Stimulated activated CD4-positive, alpha-beta T cell treated with anti-CD3 and anti-CD28 coated beads, Interleukin-15, amount 100 ng/mL, for 48 hours (primary cell): ENCODE measurements at places on chromosomes 3 and 15.

GRCh38 chr3:11371747-11372146, 99.5 kb downstream of the ATG7 start:
- no peak for DNase-seq

GRCh38 chr3:61530355-61530754, 31.0 kb upstream of the PTPRG start:
- DNase-seq, result no peak

DNA sequence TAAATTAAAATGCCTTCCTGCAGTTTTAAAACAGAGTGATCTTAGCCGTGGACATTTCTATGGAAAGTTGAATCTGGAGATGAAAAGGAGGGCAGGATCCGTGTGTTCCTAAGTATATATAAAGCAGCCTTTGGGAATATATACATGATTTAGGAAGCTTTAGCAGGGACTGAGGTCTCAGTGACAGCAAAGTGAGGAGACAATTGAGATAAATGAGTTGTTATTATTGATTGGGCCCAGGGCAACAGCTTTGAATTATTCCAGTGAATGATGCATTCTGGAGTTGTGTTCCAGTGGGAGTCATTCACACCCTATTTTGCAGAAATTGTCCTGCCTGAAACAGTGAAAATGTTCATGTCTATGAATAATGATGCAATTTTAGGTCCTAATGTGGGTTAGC, 281.4 kb downstream of the BCHE start:
- DNase-seq, result no peak

GRCh38 chr15:69658411-69658945, 205.9 kb downstream of the RPLP1 start:
- DNase-seq, result no peak

DNA sequence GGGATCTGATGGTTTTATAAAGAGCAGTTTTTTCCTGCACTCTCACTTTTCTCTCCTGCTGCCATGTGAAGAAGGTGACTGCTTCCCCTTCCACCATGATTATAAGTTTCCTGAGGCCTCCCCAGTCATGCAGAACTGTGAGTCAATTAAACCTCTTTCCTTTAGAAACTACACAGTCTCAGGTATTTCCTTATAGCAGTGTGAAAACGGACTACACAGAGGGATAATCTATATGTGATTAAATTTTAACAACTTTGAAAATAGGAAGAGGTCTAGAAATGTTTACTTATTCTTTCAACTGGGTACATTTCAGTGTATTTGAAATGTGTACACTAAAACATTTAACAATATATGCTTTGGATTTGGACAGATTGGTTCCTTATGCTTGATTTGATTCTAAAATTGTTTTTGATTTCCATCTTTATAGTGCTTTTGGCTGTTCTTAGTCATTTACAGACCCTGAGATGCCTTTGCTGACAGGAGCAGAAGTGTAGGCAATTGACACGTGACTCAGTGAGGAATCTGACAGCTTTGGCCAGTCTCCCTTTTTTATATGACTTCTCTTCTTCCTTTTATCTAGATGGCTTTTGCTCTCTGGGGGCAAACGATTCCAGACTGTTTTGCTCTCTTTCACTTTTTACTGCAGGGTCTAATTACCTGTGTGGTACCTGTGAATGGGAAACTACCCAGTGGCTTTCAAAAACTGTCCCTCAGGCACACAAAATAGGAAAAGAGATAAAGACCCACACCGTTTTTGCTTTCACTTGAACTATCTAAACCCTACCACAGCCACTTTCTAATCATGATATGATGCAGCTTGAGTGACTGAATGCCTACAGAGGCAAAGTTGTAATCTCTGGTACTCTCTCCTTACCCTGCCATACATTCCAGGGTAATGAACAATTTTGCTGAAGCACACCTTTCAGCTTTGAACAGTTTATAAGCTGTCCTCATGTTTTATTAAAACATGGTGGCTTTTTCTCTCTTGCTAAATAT, 422.6 kb downstream of the ROBO1 start:
- no peak for DNase-seq

DNA sequence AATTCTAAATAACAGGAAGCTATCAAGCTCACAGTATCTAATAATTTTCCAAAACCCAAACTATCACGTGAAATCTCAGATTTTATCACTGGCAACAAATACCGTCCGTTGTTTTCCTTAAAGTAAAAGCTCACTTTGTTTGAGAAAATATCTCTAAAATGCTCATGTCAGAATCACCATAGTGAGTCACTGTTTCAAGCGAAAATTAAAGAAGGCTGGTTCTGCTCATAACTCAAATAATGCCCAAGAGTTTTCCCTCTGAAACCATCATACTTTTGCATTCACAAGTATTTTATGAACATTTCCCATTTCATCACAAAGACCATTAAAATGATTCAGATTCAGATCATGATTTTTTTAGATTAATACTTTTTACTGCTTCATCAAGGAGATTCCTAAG, 50.6 kb downstream of the TBL1XR1 start:
- no peak for DNase-seq

DNA sequence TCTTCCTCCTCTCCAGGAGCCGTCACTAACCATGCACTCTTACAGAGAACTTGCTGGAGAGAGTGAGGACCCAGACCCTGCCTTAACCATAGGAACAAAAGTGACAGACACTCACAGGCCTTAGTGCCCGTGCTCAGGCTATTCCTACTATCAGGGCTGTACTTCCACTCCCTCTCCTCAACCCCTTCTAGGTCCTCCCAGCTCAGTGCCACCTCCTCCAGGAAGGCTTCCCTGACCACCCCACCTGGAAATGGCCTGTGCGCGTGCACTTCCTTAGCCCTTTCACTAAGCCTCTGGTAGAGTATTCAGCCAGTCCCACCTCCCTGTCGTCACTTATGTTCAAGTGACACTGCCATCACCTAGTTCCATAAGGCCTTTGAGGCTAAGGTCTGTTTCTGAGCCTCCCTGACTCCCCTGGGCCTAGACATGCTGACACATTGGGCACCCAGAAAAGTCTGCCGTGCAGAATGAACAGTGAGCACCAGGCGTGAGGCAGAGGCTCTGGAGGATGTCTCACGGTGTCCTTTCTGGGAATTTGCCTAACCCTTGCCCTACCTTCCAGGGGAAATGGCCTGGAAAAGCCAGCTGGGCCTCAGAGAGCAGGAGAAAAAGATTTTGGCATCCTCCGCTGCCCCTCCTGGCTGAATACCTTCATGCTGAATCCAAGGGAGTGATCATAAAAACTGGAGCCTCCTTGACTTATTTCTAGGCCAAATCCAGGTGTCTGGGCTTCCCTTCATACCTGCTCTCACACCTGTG, 108.6 kb upstream of the SMAD3 start:
- DNase-seq, result no peak

DNA sequence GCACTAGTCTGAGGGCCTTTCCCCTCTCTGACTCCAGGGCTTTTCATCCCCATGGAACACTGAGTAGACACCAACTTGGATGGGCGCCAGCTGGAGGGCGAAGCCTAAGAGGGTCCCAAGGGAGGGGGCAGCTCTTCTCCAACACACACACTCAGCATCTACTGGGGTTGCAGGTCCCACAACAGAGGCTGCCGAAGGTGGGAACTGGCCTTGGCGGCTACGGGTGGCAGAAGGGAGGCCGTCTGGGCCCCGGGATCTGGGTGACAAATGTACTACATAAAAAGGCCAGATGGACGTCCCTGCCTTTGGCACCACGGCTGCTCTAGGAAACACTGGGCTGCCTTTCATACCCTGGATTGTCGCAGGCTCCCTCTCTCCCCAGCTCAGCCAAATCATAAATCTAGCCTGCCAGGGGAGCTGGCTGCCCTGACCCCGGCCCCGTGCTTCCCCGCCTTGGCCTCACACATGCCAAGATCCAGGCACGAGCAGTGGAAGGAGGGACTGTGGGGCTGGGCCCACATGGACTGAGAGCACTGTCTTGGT, 31.5 kb downstream of the SEMA5B start:
- no peak for DNase-seq

GRCh38 chr3:3538451-3538850, 260.8 kb upstream of the LRRN1 start:
- no peak for DNase-seq

DNA sequence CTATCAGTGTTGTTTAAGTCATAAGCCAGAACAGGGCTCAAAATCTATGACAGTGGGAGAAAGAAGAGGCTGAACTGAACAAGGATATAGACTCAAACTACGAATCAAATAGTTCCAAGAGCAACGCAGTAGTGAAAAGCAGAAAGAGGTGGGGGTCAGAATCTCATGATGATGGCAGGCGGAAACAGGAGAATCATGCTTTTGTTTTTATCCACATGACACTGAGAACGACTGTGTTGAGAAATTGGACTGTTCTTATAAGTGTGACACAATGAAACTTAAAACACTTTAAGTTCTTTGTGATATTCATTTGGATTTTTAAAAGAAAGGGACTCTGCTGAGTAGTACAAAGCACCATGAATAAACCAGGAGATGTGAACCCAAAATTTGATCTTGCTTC, 309.4 kb downstream of the ULK4 start:
- no peak for DNase-seq

DNA sequence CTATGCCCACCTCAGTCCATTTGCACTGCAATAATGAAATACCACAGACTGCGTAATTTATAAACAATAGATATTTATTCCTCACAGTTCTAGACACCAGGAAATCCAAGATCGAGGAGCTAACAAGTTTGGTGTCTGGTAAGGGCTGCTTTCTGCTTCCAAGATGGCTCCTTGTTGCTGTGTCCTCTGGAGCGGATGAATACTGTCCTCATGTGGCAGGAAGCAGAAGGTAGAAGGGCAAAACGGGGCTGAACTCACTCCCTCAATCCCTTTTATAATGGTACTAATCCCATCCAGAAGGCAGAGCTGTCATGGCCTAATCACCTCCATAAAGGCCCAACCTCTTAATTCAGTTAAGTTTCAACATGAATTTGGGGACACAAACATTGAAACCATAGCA, 75.3 kb downstream of the P2RY1 start:
- no peak for DNase-seq

DNA sequence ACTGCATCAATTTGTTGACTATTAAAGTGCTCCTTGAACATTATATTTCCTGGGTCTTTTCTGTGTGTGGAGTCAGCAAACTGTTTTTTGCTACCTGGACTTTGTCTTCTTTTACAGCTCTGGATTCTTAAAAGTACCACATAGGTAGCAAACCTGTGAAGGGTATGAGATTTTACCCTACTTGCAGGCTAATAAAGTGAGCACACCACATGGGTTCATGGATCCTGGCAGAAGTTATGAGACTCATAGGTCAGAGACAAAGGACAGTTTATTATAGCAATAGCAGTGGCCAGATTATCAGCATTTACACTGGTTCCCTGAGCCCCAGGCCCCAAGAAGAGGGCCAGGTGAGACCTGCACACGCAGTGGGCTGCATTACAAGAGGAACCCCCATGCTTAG, 8.0 kb upstream of the SACM1L start:
- DNase-seq, result no peak

DNA sequence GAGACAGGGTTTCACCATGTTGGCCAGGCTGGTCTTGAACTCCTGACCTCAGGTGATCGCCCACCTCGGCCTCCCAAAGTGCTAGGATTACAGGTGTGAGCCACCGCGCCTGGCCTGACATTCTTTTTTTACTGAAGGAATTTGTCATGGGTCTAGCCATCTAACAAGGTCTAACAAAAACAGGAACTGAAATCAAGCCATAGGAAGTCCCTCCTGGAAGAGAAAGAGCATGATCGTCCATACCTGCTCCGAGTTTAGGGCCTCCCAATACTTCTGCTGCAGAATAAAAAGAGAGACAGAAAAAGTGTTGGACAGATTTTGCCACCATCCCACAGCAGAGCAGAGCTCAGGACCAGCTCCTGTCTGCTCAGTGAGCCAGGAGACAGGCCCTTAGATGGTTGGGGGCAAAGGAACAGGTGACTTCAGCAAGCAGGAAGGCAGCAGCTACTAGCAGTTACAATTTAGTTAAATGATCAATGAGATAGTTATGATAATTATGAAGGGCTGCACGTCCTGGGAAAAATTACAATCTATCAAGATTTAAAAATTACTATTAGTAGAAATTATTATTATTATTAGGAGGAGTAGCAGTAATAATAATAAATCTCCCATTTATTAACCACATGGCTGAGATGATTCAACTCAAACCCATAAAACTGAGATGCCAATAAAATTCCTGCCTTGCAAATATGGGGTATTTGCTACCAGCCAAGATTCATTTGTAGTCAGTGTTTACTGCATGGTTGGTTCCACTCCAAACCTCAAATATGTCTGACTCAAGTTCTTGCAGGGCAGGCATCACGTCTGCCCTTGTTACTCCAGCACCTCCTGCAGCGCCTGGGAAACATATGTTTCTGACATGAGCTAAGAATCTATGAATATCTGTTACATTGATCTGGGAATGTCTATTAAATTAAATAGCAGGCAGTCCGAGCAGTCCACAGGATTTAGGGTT, 40.1 kb downstream of the TMEM44 start:
- no peak for DNase-seq

DNA sequence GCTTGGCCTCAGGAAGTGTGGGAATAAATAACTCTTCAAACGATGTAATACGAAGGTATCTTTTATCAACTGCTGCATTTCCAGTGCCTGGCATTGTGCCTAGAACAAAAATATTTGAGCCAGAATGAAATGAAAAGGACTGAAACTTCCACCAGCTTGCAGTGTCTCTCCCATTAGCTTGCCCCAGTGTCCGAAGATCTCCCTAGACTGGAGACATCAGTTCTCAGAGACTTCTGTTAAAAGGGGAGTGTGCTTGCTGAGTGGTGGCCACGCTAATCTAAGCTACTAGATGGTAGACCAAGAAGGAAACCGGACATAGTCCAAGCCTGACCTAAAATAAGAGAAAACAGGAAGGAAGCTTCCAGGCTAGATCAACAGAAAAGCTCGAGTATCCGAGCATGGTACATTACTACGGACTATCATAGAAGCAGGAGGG, 28.6 kb downstream of the KCNAB1 start:
- no peak for DNase-seq

- DNase-seq, result no peak
Measured at GRCh38 chr15:78437107-78437761, 782 bp upstream of the IREB2 start.

GRCh38 chr3:41073190-41073589, 126.1 kb upstream of the CTNNB1 start:
- DNase-seq, result no peak

- no peak for DNase-seq
Measured at GRCh38 chr3:102715030-102715697, 280.3 kb downstream of the ZPLD1 start.

DNA sequence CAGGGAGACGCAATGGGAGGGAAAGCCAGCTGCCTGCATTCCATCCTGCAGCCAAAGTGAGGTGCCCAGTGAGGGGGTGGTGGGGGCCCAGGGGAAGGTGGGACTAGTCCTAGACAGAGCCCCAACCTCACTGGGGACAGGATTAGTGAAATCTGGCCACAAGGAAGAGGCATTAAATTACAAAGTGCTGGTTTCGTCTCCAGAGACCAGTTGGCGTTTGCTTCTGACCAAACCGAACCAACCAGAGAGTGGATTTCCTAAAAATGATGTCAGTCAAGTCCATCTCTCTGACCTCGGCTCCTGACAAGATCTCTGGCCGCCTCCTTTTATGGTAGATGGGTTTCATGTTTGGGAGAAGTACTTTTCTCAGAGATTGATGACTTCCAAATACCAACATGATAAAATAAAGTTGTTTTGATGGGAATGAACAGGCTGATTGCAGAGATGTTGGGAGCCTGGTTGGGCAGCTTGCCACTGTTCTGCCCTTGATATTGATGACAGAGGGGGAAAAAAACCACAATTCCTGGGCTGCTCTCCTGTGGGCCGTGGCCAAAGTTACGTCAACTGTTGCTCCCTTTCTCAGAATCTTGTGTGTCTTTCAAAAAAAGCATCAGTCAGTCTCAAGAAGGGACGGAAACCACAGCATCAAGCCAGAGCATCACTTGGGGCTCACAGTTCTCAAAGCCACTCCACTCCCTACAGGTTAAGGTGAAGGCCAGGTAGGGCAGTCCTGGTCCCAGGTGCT, 24.6 kb downstream of the ITGA11 start:
- no peak for DNase-seq

GRCh38 chr3:7669641-7670040, 808.7 kb downstream of the GRM7 start:
- DNase-seq, result no peak
